ENCODE measurements at places on chromosomes 16 and 17.

DNA sequence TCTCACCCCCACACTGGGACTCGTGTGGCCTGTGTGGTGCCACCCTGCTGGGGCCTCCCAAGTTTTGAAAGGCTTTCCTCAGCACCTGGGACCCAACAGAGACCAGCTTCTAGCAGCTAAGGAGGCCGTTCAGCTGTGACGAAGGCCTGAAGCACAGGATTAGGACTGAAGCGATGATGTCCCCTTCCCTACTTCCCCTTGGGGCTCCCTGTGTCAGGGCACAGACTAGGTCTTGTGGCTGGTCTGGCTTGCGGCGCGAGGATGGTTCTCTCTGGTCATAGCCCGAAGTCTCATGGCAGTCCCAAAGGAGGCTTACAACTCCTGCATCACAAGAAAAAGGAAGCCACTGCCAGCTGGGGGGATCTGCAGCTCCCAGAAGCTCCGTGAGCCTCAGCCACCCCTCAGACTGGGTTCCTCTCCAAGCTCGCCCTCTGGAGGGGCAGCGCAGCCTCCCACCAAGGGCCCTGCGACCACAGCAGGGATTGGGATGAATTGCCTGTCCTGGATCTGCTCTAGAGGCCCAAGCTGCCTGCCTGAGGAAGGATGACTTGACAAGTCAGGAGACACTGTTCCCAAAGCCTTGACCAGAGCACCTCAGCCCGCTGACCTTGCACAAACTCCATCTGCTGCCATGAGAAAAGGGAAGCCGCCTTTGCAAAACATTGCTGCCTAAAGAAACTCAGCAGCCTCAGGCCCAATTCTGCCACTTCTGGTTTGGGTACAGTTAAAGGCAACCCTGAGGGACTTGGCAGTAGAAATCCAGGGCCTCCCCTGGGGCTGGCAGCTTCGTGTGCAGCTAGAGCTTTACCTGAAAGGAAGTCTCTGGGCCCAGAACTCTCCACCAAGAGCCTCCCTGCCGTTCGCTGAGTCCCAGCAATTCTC, 27.4 kb downstream of the STH start:
- DNase-seq: no peak

DNA sequence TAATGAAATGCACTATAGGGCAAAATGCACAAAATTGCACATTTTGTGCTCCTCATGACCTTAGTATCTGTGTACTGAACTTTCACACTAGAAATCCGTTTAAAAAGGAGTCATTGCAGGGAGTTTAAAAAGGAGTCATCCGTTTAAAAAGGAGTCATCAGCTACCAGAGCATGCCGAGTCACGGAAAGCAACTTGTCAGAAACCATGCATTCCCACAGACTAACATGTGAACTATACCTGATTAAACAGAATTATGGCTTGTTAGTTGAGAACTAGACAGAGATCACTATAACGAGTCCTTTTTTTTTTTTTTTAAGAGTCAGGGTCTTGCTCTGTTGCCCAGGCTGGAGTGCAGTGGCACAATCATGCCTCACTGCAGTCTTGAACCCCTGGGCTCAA, 35.9 kb downstream of the SLC6A4 start:
- no peak for DNase-seq

DNA sequence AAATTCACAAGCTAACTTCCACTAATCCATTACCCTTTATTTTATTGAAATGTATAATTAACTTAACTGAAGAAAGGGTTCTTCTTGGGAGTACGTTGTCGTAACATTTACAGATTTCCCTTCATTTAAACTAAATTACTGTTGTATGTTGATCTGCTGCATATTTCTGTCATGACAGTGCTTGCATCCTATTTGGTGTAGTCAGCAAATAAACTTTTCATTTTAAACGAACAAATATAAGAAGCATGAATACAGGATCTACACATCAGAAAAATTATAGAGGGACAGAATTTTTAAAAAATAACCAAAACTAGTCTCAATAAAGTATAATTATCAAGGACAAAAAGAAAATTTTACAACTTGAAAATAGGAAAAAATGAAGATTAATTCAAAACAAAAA, 66.5 kb upstream of the ZNF267 start:
- DNase-seq: no peak

DNA sequence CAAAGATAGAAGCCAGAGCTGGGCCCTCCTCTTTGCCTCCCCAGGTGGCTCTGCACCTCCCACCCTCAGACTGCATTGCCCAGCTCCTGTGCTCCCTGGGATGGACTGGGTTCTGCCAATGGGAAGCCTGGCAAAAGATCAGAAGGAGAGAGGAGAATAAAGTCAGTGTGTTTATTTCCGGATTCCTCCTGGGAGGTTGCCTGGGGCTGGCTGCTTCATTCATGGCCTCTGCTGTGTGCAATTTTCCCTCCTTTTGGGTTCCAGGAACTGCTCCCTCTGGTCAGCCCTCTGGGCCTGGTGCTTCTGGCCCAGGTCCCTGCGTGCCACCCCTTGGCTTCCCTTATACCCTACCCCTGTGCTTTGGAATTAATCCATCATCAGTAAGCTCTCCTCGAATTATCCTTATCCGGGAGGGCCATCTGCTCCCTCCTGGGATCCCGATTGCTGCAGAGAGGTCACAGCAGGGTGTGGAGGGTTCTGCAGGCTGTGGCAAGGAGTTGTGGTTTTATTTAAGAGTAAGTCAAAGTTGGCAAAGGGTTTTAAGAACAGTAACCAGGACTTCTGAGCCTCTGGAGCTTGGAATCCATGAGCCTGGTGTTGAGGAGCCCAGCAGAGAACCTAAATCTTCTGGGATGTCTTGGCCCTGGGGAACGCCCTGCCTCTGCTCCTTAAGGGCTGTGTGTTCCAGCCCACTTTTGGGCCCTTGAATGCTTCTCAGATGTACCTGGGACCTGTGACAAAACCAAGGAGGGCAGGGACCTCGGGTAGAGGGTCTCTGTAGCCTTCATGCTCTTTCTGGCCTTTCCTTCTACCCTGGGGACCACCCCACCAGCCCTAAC, 8.2 kb upstream of the MMP2 start:
- DNase-seq: peak; percentile 78

- DNase-seq: no peak
Observed at GRCh38 chr17:36881323-36881722, 56.0 kb upstream of the LHX1 start.

DNA sequence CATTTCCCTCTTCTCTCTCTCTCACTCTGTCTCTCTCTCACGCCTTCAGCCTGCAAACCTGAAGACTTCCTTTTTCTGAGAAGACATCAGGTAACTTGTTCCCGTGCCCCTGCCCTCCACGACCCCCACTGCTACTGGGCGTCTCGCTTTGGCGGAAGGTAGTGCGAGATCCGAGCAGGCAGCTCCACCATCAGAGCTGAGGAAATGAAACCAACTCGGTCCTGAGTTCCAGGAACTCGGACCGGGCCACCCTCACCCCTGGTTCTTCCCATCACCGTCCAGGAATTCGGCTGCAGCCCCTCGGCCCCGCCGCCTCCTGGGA, 585 bp downstream of the MLKL start:
- DNase-seq: no peak

- no peak for DNase-seq
Observed at GRCh38 chr16:88414521-88415380, 32.0 kb downstream of the ZNF469 start.

GRCh38 chr17:49106321-49107210, 26.0 kb upstream of the B4GALNT2 start:
- DNase-seq: peak; percentile 39

DNA sequence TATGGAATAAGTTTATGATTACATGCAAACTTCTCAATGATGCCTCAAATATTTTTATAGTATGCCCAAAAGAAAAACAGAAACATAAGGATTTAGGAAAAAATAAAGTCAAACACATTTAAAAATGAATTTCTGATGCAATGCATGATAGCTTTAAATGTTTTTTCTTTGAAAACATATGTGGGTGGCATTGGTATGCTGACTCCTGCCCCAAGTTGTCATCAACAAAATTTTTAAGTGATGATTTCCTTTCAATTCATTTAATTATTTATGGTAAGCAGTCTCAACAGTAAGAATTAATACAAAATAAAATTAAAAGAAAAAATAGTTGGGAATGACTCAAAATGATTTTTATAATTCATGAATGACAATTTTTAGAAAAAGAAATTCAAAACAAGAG, 104.9 kb downstream of the CEP112 start:
- DNase-seq: peak; percentile 61

- no peak for DNase-seq
Observed at GRCh38 chr17:43669971-43670644, 8.4 kb upstream of the MEOX1 start.

- no peak for DNase-seq
Observed at GRCh38 chr16:54363766-54364165, 77.2 kb upstream of the IRX3 start.

- no peak for DNase-seq
Observed at GRCh38 chr17:11326492-11326891, 85.5 kb downstream of the SHISA6 start.

DNA sequence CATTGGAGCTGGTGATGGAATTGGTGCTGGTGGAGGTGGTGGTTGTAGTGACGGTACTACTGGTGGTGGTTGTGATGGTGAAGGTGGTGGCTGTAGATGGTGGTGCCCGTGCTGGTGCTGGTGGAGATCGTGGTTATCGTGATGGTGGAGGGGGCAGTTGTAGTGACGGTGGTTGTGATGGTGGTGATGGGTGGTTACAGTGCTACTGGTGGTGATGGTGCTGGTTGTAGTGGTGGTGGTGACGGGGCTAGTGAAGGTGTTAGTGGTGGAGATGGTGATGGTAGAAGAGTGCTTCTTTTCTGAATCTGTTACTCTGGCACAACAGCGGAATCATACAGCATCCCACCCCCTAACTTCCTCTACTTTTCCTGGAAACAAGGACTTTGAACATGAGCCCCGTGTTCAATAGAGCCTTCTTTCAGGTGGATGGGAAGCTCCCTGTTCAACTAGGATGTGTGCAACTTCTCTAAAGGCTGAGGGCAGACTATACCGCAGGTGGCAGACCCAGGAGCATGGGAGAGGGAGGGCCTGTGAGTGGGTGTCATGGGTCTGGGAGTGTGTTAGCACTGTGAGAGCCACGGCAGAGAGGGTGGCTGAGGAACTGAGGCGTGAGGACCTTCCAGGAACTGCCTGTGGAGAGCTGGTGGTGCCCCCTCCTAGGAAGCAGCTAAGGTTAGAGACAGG, 8.2 kb downstream of the TBX21 start:
- no peak for DNase-seq

DNA sequence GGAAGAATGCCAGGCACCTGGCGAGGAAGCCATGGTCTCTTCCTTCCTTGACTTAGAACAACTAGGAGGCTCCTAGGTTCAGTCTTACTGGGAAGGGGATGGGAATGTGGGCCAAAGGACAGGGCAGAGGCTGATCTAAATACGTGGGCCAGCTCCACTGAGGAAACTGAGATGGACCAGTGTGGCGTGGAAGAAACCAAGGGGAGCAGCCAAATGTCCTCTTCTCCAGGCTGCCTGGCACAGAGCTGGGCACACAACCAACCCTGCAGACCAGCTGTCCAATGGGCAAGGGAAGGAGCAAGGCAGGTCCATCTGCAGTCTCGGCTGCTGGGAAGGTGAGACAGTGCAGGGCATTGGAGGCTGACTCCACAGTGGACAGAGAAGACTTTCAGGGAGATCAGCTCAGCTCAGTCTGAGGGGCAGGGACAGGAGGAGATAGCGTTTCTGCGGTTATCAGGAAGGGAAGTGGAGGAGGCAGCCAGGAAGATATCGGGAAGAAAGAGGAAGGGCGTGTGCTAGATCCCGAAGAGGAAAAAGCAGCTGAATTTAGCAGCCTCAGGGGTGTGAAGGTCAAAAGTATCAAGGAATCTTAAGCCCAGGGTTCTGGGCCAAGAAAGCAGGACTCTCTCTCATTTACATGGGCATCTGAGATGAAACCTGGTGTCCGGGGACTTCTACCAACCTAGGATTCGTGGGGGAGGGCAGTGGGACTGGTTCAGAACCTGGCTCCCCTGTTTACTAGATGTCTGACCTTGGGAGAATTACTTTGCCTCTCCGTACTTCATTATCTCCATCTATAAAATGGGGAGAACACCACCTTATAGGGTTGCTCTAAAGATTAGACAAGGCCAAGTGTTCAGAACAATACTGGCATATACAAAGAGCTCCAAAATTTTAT, 1.8 kb downstream of the KIFC3 start:
- DNase-seq: no peak

DNA sequence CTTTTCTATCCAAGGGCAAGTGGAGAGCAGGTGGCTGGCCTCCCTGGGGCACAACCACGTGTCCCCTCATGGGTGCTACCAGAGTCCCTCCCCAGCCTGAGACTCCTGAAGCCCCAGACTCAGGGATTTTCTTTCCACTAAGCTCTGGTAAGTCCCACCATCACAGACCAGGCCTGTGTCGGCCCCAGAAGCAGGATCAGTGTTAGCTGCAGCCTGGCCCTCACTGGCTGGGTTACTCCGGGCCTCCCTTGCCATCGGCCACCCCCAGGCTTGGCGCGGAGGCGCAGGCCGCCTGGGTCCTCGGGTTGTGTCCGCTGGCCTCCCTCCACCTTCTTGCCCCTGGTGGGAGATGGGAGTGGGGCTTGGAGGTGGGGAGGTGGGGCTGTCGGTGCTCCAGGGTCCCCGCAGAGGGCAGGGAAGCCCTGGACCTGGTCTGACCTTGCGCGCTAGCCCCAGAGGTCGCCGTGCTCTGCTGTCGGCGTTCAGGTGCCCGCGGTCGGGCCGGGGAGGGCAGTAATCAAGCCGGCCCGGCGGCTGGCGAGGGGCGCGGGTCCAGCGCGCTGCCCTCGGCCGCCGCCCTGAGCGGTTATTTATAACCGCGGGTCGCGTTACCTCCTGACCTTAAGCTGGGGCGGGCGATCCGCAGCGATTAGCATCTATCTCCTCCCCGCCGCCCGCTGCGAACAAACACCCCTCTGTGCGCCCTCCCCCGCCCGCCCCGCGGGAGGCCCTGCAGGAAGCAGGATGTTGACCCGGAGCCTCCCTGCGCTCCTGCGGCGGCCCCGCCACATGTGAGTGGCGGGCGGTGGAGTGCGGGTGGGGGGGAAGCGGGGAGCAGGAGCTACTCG, 78.1 kb upstream of the TOB1 start:
- DNase-seq: peak; percentile 53

DNA sequence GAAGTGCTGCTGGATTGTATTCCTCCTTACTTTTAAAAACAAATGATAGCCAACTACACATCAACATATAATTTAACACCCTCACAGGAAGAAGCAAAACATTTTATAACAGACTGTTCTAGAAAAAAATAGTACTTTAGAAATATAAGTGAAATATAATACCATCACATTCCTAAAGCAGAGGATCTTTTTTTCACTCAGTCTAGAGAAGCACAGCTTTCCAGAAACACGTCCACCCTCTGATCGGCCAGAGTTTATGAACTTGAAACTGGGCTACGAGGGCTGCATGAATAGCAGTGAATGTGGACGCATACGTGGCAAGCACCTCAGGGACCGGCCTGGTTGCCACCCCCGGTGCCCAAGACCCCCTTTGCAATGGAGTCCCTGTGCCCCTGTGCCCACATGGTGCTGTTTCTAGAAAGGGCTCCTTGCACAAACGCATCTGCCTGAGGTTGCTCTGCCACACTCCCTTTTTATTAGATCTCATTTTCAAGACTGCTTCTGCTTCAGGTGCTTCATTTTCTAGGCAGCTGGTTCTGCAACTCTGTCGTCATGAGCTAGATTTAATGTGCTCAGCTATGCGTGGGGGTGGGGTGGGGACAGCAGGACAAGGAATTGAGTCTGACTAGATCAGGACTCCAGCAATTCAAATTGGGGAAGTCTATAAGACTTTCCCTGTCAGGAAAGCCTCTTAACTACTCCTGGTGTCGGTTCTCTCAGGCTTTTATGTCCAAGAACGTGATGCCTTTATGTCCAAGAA, 29.1 kb upstream of the ERN1 start:
- no peak for DNase-seq

- DNase-seq: no peak
Observed at GRCh38 chr16:76345163-76345661, 68.0 kb downstream of the CNTNAP4 start.

GRCh38 chr17:29149431-29150064, 30.6 kb downstream of the MYO18A start:
- DNase-seq: no peak

- DNase-seq: no peak
Observed at GRCh38 chr16:23771642-23772041, 16.8 kb downstream of the CHP2 start.
